ENCODE measurements at places on chromosomes 4 and X.

- no peak for DNase-seq
Observed at GRCh38 chrX:36431819-36432218, 512.3 kb downstream of the CFAP47 start.

DNA sequence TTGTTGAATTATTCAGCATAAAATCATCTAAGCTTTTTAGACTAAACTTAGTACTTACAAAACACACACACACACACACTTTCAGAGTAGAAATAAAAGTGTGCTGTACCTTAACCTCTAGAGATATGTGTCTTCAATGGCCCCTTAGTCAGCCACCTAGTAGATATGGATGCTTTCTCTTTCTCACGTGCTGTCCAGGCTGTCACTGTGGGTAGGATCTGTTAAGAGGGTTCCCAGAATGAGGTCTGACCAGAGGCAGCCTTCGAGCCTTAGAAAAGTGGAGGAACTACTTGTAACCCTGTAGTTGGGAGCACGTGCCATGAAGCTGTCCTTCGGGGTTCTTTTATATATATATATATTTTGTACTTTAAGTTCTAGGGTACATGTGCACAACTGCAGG, 117.9 kb downstream of the COL4A5 start:
- no peak for DNase-seq

- DNase-seq = no peak
Observed at GRCh38 chrX:96576368-96576767, 108.3 kb upstream of the DIAPH2 start.

- no peak for DNase-seq
Observed at GRCh38 chr4:15506464-15506863, 36.8 kb downstream of the CC2D2A start.

DNA sequence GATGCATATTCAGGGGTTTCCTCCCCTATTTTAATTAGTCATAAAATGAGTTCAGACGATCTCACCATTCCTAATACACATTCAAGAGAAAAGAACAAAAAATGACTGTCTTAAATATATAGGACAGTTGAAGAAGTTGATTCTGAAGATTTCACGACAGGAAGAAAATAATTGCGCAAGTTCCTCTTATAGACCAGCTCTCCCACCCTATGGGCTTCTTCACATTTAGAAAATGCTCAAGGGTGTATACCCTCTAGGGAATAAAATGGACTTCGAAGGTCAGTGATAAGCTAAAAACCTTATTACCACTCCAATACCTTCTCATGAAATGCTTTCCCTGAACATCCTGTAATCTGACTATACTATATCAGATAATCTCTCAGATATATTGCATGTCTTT, 149.2 kb upstream of the TEX13C start:
- no peak for DNase-seq

DNA sequence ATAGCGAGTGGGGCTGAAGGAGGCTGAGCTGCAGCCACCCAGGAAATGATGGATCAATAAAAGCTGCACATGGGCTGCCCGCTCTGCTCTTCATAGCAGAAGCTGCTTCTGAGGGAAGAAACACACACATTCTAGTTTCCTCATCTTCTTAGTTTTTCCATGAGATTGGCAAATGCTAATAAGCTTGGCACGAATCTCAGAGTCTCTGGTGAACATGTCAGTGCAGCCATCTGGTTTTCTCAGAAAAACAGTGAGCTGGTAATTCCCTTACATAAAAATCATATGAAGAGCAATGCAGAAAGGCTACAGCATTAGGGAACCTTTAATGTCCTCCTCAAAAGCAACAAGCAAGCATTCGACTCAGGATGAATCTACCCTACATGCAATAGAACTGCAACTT, 69.9 kb downstream of the GATB start:
- DNase-seq = no peak

- DNase-seq = no peak
Observed at GRCh38 chr4:47876310-47876709, 38.1 kb downstream of the NFXL1 start.

GRCh38 chrX:103201041-103201440, 13.9 kb upstream of the BEX4 start:
- DNase-seq = no peak

DNA sequence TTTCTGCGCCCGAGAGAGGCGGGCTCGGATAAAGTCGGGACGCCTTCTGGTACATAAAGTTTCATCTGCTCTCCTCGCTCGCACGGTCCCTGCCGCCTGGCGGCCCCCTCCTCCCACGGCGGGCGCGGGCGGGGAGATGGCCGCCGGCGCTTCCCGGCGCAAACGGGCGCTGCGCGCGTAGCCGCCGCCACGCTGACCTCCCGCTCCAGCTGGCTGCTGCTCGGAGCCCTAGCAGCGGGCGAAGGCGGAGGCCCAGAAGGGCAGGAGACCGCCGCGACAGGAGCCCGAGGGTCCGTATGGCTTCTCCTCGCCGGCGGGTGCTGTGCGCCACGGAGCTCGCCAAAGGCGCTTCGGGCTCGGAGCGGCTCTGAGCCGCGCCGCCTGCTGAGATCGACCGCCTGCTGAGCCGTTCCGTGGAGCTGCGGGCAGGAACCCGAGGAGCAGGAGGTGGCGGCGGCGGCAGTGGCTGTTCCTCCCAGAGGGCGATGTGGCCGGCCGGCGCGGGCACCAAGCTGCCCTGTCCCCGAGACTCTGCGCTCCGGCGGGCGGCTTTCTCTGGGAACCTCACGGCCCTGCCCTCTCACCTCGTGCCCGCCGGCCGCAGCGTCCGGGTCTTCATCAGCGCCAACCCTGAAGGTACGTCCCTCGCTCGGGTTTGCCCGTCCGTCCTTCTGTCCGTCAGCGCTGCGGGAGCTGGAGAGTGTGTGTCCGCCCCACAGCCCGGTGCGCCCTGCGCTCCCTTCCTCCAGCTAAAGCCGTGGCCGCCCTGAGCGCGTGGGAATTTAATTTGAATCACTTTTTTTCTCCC, at the start of gene NWD2:
Gene NWD2 (plus strand): TSS at position 161 of the 808 bp plus-strand sequence. CDS start 325 bp downstream, at position 486.
- DNase-seq = no peak

GRCh38 chrX:15158736-15159406, 111.0 kb downstream of the ASB9 start:
- DNase-seq = no peak

- DNase-seq = no peak
Observed at GRCh38 chr4:113637363-113637762, 124.2 kb downstream of the CAMK2D start.

DNA sequence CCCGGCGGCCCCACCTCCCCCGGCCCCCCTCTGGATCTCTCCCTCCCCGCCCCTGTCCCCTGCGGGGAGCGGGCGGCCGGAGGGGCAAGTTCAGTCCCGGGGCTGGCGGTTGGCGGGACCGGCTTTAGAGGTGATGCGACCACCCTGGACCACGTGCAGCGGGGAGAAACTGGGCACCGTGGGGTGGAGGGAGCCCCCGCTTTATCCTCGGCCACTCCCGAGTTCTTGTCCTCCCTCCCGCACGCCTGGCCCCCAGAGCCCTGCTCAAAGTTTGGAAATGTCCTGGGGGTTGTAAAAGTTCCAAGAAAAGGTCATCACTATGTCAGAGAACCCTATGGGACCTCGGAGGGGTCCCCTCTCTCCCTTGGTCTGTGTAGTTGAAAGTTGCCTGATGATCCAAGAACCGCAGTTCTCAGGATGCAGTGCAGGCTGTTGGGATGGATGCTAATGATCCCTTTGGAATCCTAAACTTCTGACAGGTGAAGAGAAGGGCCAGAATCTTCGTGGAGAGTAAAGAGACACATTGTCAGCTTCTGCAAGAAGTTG, 411 bp upstream of the VEGFC start:
- DNase-seq = no peak

GRCh38 chr4:36872679-36873078, 371.9 kb upstream of the NWD2 start:
- no peak for DNase-seq

- no peak for DNase-seq
Observed at GRCh38 chr4:147799986-147800555, 68.2 kb downstream of the ARHGAP10 start.

GRCh38 chrX:39159921-39160507, 358.8 kb downstream of the MID1IP1 start:
- DNase-seq = no peak

DNA sequence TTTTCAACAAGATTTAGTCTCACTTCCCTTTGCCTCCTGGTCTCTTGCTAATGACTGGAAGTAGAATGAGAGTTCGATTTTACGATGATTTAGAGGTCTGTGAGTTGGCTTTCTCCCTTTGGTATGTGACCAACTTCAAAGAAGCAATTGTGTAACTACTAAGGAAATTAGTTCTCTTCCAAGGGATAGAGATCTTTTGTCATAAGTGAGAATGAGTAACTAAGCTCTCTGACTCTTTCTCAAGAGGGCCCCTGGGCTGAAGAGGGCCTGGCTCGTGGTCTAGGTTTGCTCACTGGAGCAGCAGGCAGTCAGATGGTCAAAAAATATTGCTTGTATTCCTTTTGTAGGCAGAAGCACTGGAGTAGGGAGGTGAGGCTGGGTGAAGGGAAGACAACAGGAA, 176.3 kb downstream of the ENOX2 start:
- DNase-seq = no peak

GRCh38 chr4:144633215-144633614, 12.7 kb upstream of the HHIP start:
- DNase-seq = no peak

DNA sequence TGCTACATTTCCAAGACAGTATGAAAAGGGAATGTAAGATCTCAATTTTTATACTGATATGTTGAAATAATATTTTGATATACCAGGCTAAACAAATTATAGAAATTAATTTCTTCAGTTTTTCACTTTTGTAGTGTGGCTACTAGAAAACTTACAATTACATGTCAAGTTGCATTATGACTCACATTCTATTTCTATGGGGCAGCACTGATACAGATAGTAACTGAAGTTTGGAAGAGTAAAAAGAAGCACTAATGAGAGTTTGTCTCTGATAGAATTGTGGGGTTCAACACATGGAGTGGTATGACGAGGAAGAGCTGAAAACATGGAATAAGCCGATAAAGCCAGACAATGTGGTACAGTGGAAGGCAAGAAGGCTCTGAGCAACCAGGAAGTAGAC, 95.6 kb downstream of the NR3C2 start:
- no peak for DNase-seq

DNA sequence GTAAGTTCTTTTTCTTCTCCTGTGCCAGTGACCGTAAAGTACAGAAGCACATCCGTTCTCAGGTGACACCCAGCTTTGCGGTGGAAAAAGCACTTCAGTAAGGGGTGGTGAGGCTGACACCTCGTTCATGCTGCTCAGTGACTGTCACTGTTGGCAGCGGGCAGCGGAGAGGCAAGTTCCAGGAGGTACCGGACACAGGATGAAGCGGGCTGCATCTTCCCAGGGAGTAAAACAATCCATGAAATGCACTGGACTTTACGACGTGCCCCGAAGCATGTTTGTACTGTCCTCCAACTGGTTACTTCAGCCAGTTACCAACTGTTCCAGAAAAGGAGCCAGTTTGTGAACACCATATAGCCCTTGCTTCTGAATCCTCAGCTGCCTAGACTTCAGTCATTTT, 110.7 kb downstream of the ZNF827 start:
- no peak for DNase-seq

DNA sequence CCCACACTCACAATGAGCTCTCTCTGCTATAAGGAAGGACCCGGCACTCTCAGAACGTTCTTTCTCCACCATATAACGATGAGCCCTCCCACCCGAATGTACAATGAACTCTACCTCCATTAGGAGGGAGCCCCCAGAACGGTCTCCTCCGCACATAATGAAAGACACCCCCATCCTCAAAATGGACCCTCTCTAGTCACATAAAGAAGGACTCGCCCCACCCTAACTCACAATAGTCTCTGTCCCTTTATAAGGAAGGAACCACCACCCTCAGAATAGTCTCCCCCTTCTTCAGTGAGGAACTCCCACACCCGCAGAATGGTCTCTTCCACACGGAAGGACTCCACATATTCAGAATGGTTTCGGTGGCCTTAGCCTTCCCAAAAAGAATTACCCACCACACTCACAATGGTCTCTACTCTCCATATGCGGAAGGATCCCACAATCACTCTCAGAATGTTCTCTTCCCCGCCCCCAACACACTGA, 477 bp downstream of the SLC35A2 start:
- no peak for DNase-seq

GRCh38 chrX:39491548-39492297, 606.0 kb downstream of the BCOR start:
- DNase-seq = no peak

GRCh38 chr4:33072298-33073089, 2352.3 kb downstream of the PCDH7 start:
- no peak for DNase-seq

GRCh38 chr4:165208741-165209388, 1.5 kb downstream of the KLHL2 start:
- DNase-seq = peak; percentile 75

DNA sequence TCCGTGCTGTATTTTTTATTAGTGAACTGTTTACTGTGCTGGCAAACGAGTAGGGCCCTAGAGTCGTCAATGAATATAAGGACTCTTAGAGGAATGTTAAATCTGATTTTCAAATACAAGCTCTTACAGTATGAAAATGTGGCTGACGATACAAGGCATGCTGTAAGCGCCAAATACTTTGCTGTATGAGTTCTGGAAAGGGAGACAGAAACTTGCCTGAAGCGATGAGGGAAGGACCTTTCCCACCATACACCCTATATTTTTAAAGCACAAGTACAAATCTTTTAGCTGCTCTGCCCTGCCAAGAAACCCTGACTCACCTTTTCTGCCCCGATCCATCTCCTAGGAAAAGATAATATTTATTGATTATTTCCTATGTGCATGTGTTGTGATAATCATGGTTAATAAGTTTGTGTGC, 15.7 kb upstream of the RUFY3 start:
- no peak for DNase-seq

DNA sequence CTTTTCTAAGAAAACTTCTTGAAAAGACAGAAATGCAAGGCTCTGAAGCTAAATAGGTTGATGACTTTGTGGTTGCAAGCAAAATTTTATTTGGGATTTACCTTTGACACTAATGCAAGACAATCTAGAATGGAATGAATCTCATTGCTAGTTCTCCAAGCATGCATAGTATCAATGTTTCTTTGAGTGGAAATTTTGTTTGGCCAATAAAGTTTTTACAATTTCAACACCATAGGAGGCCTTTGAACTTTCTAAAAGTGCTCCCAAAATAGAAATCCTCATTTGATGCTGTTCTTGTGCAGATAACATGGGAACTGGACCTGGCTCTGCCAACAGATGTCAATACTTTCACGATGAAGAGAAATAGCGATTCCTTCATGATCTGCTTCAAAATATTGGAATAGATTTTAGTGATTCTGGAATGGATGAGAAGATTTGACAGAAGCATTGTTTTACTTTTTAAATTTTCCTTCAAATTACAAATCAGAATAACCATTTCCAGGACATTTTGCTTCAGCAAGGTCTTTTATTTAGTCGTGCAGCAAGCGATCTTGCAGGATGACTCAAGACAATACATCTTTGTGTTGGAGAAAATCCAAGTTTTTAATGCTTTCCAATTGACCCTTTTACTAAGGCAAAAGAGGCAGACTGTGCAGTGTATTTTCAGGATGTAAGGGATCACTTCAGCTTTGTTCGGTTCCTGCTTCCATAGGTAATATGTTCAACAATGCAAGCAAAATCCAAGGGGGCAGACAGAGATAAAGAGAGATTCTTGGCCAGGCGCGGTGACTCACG, 51.7 kb upstream of the OTUD4 start:
- no peak for DNase-seq

DNA sequence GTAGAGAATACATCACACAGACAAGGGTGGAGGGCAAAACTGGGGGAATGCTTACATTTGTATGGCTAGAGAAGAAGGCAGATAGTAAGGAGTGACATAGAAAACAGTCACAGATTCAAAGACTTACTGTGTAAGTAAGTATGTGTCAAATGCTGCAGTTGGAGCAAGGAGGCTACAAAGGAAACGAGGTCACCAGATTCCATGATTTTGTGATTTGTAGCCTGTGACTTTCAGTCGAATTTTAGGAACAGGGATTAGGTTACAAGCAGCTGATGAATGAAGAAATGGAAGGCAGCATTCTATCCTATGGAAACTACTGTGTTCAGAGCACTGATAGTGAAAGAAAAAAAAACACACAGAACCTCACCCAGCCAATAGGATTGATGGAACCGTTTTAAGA, 407.9 kb downstream of the IL15 start:
- no peak for DNase-seq
